Stimulated activated CD8-positive, alpha-beta memory T cell treated with anti-CD3 and anti-CD28 coated beads, Interleukin-4, amount 100 ng/mL, for 1 hour (primary cell): ENCODE measurements at places on chromosomes 7 and 10.

DNA sequence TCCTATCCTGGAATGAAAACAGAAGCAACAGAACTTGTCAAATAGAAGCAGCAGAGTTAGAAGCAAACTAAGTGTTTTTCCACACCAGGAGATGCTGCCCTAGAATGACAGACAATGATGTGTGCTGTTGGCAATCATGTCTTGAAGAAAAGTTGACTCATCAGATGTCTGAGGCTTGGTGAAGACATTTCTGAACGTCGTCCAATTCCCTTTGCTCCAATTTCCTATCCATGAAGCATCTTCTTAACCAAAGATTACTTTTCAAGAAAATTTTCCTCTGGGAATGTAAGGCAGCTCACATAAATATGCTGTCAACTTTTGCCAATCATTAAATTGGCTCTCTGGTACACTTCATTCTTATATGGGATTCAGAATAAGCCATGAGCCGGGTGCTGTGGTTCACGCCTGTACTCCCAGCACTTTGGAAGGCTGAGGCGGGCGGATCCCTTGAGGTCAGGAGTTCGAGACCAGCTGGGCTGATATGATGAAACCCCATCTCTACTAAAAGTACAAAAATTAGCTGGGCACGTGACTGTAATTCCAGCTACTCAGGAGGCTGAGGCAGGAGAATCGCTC lies 34.6 kb downstream of the MALSU1 start:
- DNase-seq = no peak

- no peak for DNase-seq
Observed at GRCh38 chr7:157690833-157691585, 354.2 kb downstream of the DNAJB6 start.

DNA sequence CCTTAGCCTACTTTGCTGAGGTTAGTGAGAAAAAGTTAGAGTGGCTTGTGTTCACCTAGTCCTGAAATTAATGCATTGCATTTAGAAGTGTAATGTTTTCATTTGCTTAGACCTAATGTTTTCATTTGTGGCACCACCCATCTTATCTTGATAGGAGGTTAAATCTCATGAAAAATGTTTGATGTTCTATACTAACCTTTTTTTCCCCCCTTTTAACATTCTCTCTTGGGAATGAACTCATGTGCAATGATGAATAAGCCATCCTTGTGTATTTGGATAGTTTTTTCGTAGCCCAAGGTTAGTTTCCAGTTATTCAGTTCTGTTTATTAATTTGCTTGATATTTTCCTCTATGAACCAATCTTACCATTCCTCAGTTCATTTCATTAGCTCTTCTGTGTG lies 2.8 kb downstream of the FHIP2A start:
- DNase-seq = no peak

GRCh38 chr10:129785536-129785981 lies 178.5 kb downstream of the EBF3 start:
- no peak for DNase-seq

GRCh38 chr10:10967029-10967428 lies 50.6 kb upstream of the CELF2 start:
- no peak for DNase-seq

DNA sequence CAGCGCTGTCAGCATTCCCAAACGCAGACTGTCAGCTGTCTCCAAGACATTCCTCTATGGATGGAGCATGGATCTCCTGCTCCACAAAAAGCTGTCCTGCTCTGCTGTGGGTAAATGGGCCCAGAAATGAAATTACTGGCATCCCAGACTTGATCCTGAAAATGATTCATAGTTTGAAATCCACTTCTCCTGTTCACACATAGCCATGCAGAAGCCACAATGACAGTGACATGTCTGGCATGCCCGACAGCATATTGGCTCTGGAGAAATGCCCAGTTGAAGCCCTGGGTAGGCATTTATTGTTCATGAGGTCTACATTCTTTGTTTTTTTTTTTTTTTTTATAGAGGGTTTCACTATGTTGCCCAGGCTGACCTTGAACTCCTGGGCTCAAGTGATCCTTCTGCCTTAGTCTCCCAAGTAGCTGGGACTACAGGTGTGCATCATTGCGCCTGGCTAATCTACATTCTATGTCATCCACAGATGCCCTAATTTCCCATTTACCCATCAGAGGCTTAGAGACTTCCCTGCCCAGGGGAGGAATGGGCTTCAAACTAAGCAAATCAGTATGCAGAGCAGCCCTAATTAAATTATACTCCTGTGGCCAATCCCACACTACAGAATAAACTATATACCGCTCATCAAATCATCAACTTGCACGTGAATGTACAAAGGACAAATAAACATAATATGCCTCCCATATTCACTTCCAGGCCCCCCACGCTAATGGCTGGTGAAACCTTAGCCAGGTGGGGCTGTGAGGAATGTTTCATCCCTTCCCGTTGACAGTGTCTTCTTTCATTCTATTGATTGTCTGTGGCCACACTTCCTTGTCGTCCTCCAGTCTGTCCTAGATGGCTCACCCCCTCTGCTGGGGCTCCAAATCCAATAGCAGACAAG lies 61.8 kb upstream of the EEPD1 start:
- no peak for DNase-seq
